NCI-H1048 (cell line): ENCODE measurements at places on chromosomes 1 and 21.

DNA sequence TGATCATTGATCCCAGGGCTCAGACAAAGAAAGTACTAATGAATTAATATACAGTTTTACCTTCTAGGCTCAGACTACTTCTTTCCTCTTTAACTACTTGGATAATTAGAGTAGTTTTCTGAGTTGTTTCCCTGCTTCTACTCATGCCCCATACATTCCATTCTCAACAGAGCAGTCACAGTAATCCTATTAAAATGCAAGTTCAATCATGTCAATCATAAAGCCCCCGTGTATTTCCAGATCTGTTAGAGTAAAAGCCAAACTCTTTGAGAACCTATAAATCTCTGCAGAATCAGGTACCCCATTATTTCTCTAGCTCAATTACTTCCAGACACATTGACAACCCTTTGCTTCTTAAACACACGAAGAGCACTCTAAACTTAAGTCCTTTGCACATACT is 242.1 kb upstream of the PRMT6 start:
- DNase-seq: no peak

- DNase-seq: no peak
Measured at GRCh38 chr1:229347528-229347927, 4.7 kb upstream of the CCSAP start.

GRCh38 chr1:86069757-86070145 is 86.8 kb downstream of the COL24A1 start:
- DNase-seq: no peak

GRCh38 chr1:151763990-151764389 is 694 bp upstream of the MRPL9 start:
- no peak for DNase-seq

- peak; percentile 74 for DNase-seq
Measured at GRCh38 chr1:157045250-157046218, at the start of gene ARHGEF11. TSS of gene ARHGEF11 (minus strand) at chr1:157045742. CDS start at chr1:157044330, 1,412 bp downstream.

DNA sequence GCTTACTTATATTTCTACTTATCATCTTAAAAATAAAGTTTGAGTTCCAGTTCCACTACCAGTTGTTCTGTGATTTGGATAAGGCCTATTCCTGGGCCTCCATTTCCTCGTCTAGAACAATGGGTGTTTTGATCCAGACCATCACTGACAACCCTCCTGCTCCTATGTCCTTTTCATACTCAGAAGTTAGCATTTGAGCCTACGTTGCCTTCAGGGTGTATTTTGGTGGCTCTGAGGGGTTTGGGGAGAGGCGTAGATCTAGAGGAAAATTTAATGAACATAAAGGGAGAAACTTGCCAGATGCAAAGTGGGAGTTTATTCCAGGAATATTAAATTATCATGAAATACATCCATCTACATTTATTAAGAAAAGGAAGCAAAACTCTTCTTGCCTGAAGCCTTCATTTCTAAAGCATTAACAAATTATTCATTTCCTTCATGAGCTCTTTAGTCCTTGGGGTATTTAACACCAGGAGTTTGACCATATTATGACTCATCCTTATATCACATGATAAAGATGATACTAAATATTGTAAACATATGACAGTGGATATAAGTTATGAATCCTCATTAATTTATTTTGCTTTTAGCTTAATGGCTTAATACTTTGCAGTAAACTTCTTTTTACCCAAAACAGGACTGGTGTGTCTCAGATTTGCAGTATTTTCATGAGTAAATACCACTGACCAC is 47.2 kb upstream of the SYT14 start:
- no peak for DNase-seq

DNA sequence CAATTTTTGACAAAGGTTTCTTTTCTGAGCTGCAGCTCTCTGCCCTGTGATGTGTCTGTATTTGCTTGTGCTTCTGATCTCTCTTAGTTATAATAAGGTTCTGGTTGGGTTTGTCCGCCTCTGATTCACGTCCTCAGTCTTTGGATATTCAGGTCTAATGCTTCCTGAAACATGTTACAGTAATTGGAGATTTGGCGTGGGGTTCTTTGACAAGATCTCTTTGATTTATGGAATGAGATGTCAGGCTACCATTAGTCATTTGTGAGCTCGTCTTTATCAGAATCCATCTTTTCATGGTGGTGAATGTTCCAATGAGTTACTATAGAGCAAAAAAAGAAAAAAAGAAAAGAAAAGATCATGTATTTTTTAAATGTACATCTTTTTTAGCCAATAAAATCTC is 62.5 kb downstream of the BACE2 start:
- DNase-seq: no peak

DNA sequence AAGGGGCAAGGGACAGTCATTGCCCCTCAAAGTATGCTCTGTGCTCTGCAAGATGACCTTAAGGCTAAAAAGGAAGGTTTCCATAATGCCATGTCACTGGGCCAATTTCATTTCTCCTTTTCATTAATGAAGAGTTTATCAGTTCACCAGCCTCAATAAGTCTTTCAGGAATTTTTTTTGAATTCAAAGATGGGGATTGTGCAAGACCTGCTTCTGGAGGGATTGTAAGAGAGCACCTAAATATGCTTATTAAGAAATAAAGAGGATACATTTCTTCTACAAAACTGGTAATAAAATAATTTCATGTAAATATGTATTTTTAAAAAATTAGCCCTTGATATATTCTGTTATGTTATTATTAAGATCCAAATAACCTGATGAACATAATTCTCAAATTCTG is 86.8 kb upstream of the RGS4 start:
- no peak for DNase-seq

DNA sequence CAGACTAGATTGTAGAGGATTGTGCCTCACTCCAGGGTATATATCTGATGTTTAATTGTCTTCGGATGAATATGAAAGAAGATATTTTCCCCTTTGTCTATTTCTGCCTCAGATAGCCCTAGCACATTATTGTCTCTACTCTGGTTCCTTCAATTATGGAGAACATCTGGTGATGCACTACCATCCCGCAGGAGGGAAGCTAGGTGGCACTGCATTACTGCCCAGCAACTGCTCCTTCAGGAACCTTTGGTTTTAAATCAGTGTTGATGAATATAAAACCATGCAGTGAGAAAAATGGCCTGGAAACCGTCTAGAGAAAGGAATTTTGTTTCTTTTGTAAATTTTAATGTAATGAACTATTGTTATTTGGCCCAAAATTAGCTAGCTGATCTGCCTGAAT is 68.5 kb downstream of the GPR88 start:
- no peak for DNase-seq

GRCh38 chr21:24290151-24290833 is 1317.0 kb downstream of the MRPL39 start:
- DNase-seq: no peak
